ENCODE measurements at places on chromosomes 7 and 10.

DNA sequence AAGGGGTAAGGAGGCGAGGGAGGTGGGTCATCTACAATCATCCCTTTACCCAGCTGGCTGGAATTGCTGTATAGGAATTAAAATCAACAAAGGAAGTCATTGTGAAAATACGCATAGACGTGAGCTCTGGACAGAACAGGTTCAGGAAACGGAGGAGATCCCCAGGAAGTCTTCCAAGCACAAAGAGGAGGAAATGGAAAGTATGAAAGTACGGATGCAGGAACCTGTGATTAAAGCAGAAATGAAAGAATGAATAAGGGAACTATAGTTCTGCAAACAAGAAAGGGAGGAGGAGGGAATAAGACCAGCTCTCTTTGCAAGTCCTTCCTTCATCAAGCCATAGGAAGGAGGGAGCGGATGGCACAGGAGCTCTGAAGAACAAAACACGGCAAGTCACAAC is 61.8 kb downstream of the PYROXD2 start:
- DNase-seq, result no peak

- DNase-seq, result no peak
Observed at GRCh38 chr10:108696792-108697477, 1226.4 kb downstream of the XPNPEP1 start.

DNA sequence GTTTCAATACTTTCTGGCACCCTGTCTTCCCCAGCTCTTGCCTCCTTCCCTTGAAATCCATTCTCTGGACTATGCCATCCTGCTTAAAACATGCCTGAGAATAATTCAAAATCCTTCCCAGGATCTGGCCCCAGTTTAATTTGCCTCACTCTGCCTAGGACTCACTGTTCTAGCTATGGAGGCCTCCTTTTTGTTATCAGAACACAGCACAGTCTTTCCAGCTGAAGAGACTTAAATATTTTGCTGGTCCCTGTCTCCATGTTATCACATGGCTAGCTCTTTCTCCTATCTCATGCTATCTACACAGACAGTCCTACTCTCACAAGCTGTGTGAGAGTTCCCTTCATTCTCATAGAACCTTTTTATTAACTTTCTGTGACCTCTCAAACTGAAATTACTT is 194.8 kb downstream of the RNLS start:
- DNase-seq, result no peak

GRCh38 chr10:1746796-1747195 is 9.5 kb upstream of the ADARB2 start:
- no peak for DNase-seq

DNA sequence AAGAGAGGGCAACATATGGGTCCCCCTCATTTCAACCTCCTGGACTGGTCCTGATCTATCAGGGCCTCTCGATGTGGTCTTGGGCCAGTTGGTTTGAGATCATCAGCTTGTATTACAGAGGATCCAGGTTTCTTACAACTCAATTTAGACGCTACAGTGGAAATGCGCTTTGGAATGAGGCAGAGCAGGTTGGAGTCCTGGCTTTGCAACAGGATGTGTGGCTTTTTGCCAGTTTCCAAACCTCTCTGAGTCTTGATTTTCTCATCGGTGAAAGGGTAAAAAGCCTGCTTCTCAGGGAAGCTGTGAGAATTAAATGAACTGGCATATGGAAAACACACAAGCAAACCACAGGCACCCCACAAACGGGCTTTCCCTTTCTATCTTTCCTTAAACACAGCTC is 37.5 kb upstream of the MKI67 start:
- no peak for DNase-seq

GRCh38 chr10:34656661-34657060 is 158.4 kb downstream of the PARD3 start:
- no peak for DNase-seq

- DNase-seq, result no peak
Observed at GRCh38 chr10:6012121-6012905, 35.0 kb upstream of the IL15RA start.

- no peak for DNase-seq
Observed at GRCh38 chr10:43136995-43137716, 1.1 kb upstream of the CSGALNACT2 start.

- no peak for DNase-seq
Observed at GRCh38 chr7:104998040-104998752, 15.8 kb upstream of the KMT2E start.

- no peak for DNase-seq
Observed at GRCh38 chr10:23073527-23073926, 21.9 kb upstream of the MSRB2 start.

GRCh38 chr10:29239569-29240472 is 49.0 kb upstream of the LYZL1 start:
- no peak for DNase-seq

GRCh38 chr7:46791188-46791587 is 790.7 kb downstream of the TNS3 start:
- DNase-seq, result no peak

DNA sequence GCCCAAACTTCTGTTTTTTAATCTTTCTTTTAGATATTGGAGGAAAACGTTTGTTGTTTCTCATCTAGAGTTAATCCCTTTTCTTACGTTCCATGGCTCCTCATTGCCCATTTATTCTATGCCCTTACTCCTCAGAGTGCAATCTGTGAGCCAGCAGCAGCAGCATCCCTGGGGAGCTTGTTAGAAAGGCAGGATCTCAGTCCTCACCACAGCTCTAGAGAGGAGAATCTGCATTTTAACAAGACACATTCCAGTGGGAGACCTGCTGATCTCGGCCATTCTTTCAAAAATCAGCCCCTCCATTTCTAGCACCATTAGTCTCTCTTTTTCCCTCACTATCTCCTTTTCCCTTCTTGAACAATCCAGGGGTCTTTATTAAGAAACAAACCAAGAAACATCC is 84.4 kb upstream of the NOBOX start:
- DNase-seq, result no peak

DNA sequence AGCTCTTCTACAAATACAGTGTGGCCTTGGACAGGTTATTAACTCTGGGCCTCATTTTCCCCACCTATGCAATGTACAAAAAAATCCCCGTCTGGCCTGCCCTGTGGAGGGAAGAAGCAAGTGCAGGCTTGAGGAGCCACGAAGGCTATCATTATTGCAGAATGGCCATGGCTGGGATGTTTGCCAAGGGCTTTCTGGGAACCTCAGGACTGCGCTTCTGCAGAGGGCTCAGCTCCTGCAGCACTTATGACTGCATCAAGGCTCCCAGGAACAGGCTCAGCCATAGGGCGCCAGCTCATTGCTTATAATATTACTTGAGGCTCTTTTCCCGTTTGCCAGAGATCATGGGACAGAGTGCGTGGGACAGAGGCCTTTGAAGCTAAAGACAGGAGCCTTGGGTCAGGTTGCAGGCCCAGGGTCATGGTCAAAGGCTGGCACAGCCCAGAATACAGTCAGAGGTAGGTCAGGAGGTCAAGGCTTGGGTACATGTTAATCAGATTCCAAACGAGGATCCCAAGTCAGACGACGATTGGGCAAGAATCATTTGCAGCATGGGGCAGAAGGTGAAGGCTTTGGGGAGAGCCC is 20.6 kb upstream of the C10orf105 start:
- DNase-seq, result no peak

DNA sequence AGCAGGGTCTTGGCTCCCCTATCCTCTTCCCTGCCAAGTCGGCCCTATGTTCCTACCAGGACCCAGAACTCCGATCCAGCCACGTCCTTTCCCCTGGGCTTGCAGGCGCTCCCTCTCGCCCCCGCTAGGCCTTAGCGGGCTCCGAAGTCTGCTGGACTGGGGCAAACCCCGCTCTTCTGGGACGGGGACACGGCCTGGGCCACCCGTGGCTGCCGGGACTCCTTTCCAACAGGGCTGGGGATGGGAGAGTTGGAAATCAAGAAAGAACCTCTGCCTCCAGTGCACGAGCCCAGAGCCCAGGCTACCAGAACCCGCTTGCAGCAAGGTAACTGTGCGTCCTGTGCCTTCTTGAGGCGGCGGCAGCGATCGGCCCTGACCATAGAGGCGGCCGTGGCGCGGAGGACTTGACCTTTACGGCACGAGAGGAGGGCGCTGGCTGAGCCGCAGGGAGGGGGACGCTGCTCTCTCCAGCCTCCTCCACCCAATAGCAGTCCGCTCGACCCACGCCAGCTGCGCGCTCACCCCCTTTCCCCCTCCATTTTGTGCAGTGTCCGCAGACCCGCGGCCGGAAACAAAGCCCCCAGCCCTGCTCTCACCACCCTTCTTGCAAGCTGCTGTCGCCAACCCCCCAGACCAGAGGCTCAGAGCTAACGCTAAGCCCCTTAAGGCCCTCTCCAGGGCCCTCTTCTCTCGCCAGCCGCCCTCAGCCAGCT is 7.0 kb upstream of the HOXA11 start:
- DNase-seq, result no peak

DNA sequence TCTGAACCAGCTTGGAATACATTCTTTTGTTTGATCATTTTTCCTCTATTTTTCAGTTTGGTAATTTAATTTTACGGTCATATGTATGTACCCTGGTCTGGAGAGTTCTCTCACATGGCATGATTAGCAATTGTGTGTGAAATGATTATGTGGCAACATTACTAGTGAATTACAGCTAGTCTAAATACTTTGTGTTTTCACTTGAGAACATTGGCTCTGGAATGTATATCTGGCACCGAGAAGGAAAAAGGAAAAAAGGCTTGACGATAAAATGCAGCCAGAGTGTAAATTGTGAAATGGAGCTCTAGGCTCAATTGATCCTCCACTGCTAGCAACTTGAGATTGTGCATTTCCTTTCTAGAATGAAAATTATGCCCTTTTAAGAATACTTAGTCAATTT is 397.2 kb downstream of the EXOC4 start:
- DNase-seq, result no peak

All from NCI-H1436 (cell line).